ENCODE measurements at places on chromosomes 16 and 17.

GRCh38 chr16:66462912-66463311 is 35.8 kb downstream of the BEAN1 start:
- no peak for DNase-seq

GRCh38 chr17:58388302-58389190 is 28.8 kb downstream of the RNF43 start:
- no peak for DNase-seq

- DNase-seq = no peak
These were observed 5.6 kb downstream of the CACNG4 start for GRCh38 chr17:66970140-66970539.

GRCh38 chr16:74521691-74522090 is 85.2 kb downstream of the GLG1 start:
- no peak for DNase-seq

DNA sequence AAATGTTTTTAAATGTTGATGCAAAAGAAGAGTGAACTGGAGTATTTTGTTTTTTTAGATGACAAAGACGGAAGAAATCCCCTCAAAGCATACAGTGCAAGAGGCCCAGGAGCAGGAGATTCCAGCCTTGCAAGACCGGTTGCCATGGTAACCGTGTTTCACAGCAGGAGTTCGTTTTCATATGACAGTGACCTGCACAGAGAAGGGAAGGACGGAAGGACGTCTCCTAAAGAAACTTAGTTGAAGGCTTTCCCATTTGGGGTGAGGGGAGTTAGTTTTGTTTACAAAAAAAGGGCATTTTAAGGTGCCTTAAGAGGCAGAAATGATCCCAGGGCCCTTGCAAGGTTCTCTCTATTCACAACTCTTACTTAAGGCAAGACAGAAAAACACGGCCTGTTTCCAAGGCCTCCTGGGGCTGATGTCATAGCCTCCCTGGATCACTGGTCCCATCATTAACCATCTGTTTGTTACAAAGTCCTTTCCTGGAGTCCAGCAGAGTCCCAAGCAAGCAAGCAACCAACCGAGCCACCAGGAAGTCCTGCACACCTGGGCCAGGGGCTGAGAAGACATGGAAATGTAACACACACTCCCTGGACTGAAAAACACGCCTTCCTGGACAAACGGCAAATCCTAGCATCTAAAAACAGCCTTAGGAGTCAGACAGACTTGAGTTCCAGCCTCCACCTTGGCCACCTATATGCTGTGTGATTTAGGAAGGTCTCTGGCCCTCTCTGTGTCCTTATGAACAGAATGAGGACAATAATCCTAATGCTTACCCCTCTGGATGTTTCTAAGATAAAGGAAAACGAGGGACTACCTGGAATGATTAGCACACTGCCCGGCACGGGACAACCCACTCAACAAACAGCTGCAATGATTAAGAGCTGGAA is 30.3 kb upstream of the RPH3AL start:
- no peak for DNase-seq

DNA sequence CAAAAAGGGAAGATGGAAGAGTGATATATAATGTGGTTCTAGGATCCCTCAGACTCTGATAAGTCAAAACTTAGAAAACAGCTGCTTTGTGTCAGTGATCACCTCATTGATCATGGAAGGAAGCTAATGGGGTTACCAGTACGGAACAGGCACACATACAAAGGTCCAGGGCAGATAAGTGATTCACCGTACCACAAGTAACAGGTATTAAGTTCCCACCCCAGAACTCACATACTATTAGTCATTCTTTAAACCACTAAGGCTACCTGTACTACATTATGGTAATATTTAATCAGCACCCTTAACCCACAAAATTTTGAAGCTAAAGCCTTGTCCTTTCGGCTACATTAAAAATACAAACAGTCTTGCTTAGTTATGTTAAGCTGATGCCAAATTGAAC is 17.4 kb downstream of the RNF43 start:
- DNase-seq = no peak

DNA sequence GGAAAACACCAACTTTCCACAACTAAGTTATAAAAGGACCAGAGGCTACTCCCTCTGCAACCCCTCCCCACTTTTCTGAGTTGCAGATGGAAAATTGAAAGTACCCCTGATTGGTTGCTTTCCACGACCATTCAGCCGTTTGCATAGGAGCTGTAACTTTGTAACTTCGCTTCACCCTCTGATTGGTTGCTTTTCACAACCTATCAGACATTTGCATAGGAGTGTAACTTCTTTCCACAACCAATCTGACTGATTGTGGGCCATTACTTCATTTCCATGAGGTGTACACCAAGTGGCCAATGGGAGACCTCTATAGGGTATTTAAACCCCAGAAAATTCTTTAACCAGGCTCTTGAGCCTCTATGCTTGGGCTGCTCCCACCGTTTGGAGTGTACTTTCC is 644.1 kb downstream of the WWOX start:
- DNase-seq = peak; percentile 14

GRCh38 chr16:62720651-62721050 is 684.4 kb upstream of the CDH8 start:
- DNase-seq = no peak
